ENCODE measurements at places on chromosomes 4 and X. TPM values are rescaled to one million over a fixed set of nuclear protein-coding genes. Genes with fewer than 3 reads are reported as not detected.

DNA sequence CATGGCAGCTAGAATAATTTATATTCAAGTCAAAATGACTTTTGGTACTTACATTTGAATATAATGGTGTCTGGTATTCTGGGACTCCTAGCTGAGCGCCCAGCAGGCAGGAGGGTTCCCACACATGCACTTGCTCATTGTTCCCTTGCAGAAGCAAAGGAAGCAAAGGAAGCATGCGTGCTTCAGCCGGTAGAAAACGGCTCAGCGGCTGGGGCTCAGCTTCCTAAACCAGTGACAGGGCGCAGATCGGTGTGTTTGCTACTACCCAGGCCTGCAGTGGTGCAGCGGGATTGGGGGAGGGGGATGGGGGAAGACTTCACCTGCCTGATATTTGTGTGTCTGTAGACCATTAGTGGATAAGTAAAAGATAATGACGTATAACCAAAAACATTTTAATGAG is 978.3 kb upstream of the TENM3 start:
- H3K27me3 ChIP-seq, result no peaks in the 10 kb centered on the region

GRCh38 chr4:170089668-170090351 is at the start of gene AADAT:
Gene AADAT (minus strand): TSS chr4:170089956. CDS start chr4:170089690, 266 bp downstream.
- H3K36me3 ChIP-seq, result no peaks in the 10 kb centered on the region
- H3K4me3 ChIP-seq, result peak within 1 kb of the TSS; percentile 41
- no peak within 1 kb of the TSS for H3K27ac ChIP-seq
- no peak for DNase-seq
- peaks cover 30% of the 10 kb centered on the region for H3K27me3 ChIP-seq
- peaks cover 4% of the 10 kb centered on the region for H3K4me1 ChIP-seq

DNA sequence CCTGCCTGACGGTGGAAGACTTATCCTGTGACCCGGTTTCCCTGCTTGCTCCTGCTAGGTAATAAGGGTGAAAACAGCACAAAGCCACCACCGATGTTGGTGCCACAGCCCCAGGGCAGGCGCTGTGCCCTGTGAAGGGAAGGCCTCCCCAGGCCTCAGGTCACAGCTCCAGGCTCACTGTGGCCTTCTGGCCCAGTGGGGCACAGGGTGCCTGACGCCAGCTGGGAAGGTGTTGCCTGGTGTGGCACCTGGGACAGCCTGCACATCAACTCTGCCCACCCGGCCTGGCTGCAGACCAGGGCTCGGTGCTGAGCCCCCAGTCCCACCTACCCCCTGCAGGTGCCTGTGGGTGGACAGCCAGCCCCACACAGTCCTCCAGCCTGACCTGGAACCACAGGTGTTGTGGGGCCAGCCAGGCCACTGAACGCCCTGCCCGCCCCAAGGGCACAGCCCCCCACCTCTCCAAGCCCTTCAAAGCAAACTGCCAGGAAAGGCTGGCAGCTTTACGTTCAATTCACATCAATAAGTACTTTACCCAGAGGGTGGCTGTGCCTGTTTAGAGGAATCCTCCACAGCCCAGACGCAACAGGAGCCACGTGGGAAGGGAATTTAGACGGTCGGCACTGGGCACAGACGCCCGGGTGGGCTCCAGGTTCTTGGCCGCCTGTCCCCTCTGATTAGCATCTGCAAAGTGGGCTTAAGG is 54.3 kb downstream of the ZFYVE28 start:
- DNase-seq, result no peak
- H3K4me1 ChIP-seq, result peaks cover 6% of the 10 kb centered on the region
- peak overlapping the region; percentile 52 for H3K4me3 ChIP-seq
- peaks cover 4% of the 10 kb centered on the region for H3K36me3 ChIP-seq
- no peaks in the 10 kb centered on the region for H3K27me3 ChIP-seq

Gene PCDH18
- total RNA-seq, result 0.18 TPM

Gene RS1
- total RNA-seq, result not detected

- DNase-seq, result no peak
- H3K36me3 ChIP-seq, result no peaks in the 10 kb centered on the region
- no peak overlapping the region for H3K27ac ChIP-seq
- no peaks in the 10 kb centered on the region for H3K4me1 ChIP-seq
These were observed 233.4 kb downstream of the PPP4R3C start for GRCh38 chrX:27229721-27230120.

GRCh38 chr4:8303485-8304281 is 34.1 kb downstream of the HTRA3 start:
- DNase-seq, result no peak
- H3K4me1 ChIP-seq, result no peaks in the 10 kb centered on the region
- no peak overlapping the region for H3K27ac ChIP-seq
- peaks cover 7% of the 10 kb centered on the region for H3K27me3 ChIP-seq
- H3K4me3 ChIP-seq, result no peak overlapping the region

DNA sequence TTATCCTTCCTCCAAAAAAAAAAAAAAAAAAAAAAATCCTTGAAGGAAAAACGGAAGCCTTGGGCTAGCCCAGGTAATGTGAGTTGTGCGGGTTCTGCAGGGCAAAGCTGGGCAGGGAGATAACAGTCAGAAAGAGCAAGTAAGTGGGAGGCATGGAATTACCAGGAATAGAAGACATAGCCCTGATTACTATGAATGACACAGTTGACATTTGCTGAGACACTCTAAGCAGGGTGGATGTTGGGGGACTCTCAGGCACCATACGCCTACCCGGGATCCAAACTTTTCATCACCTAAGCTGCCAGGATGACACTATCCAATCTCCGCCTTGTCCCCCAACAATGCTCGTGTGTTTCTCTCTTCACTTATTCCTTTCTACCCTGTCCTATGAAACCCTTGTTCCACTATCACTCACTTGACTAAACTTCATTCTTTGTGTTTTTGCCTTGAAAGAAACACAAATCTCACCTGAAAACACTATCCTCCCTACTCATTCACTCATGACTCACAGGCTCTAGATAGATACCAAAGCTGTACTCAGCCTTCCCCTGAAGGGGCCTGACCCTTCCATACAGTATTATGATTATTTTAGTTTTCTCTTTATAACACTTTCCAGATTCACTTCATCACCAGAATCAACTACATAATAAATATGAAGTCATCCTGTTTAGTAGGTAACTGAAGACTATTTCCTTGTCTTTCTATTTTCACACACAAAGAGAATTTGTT is 158.4 kb downstream of the INPP4B start:
- H3K36me3 ChIP-seq, result no peaks in the 10 kb centered on the region
- H3K27ac ChIP-seq, result no peak overlapping the region
- no peak overlapping the region for H3K4me3 ChIP-seq
- DNase-seq, result no peak
- H3K27me3 ChIP-seq, result no peaks in the 10 kb centered on the region

- H3K27ac ChIP-seq, result no peak overlapping the region
- H3K4me3 ChIP-seq, result no peak overlapping the region
- peaks cover 7% of the 10 kb centered on the region for H3K27me3 ChIP-seq
- H3K36me3 ChIP-seq, result no peaks in the 10 kb centered on the region
- H3K4me1 ChIP-seq, result no peaks in the 10 kb centered on the region
- DNase-seq, result no peak
These were observed 13.4 kb downstream of the EDNRA start for GRCh38 chr4:147494301-147494700.

Gene CT47B1
- total RNA-seq, result not detected

Gene SPIN4
- 10.7 TPM for total RNA-seq

Gene KIT
- total RNA-seq, result 0.73 TPM

Gene IQCM
- not detected for total RNA-seq

- peaks cover 26% of the 10 kb centered on the region for H3K4me1 ChIP-seq
- H3K27ac ChIP-seq, result no peak within 1 kb of the TSS
- H3K4me3 ChIP-seq, result no peak within 1 kb of the TSS
These were observed at the start of gene MSMO1 for GRCh38 chr4:165327211-165328100. Gene MSMO1 (plus strand): TSS chr4:165327669. CDS start chr4:165333371, 5,702 bp downstream.

- no peaks in the 10 kb centered on the region for H3K4me1 ChIP-seq
- no peaks in the 10 kb centered on the region for H3K27me3 ChIP-seq
- H3K36me3 ChIP-seq, result no peaks in the 10 kb centered on the region
- DNase-seq, result no peak
These were observed 1577.7 kb upstream of the TENM3 start for GRCh38 chr4:180665481-180665880.

Gene NMU
- total RNA-seq, result 0.33 TPM

Gene NUDT6
- 15.8 TPM for total RNA-seq

- no peaks in the 10 kb centered on the region for H3K4me1 ChIP-seq
- H3K27me3 ChIP-seq, result peaks cover 5% of the 10 kb centered on the region
- H3K36me3 ChIP-seq, result no peaks in the 10 kb centered on the region
- no peak for DNase-seq
- H3K4me3 ChIP-seq, result no peak overlapping the region
These were observed 72.0 kb downstream of the TMEM144 start for GRCh38 chr4:158282252-158282651.

Gene GNRHR
- not detected for total RNA-seq

GRCh38 chr4:184120549-184121127 is 97.0 kb downstream of the ENPP6 start:
- H3K36me3 ChIP-seq, result no peaks in the 10 kb centered on the region
- no peak for DNase-seq
- peaks cover 14% of the 10 kb centered on the region for H3K27me3 ChIP-seq
- no peak overlapping the region for H3K4me3 ChIP-seq
- H3K27ac ChIP-seq, result no peak overlapping the region

Gene IRS4
- not detected for total RNA-seq

Gene CLDN34
- not detected for total RNA-seq

Gene SATL1
- total RNA-seq, result not detected

- no peak overlapping the region for H3K27ac ChIP-seq
- H3K4me3 ChIP-seq, result no peak overlapping the region
- H3K27me3 ChIP-seq, result peaks cover 9% of the 10 kb centered on the region
These were observed 89.8 kb upstream of the ARMCX2 start for GRCh38 chrX:101749436-101749835.

DNA sequence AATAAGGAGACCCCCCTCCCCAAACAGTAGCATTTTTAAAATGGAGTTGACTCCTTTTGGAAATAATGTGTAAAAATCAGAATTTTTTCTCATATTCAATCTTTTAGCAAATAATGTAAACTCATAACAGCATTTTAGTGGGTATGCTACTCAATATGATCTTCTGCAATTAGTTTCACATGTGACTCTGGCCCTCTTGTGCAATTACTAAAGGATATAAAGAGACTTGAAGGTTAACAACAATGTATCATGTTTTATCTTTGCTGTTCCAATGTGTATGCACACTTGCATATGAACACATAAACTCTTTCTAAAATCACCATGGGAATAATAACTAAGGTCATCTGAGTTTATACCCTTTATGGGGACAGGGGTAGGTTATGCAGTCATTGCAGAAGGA is 39.9 kb upstream of the RXFP1 start:
- no peak overlapping the region for H3K27ac ChIP-seq
- H3K36me3 ChIP-seq, result no peaks in the 10 kb centered on the region
- DNase-seq, result no peak
- no peak overlapping the region for H3K4me3 ChIP-seq

GRCh38 chrX:108070891-108071290 is 20.5 kb downstream of the PSMD10 start:
- H3K4me1 ChIP-seq, result no peaks in the 10 kb centered on the region
- H3K4me3 ChIP-seq, result no peak overlapping the region
- H3K36me3 ChIP-seq, result no peaks in the 10 kb centered on the region
- no peak for DNase-seq
- H3K27ac ChIP-seq, result no peak overlapping the region
- H3K27me3 ChIP-seq, result peaks cover 4% of the 10 kb centered on the region

Gene SLC10A3
- total RNA-seq, result 27.0 TPM

DNA sequence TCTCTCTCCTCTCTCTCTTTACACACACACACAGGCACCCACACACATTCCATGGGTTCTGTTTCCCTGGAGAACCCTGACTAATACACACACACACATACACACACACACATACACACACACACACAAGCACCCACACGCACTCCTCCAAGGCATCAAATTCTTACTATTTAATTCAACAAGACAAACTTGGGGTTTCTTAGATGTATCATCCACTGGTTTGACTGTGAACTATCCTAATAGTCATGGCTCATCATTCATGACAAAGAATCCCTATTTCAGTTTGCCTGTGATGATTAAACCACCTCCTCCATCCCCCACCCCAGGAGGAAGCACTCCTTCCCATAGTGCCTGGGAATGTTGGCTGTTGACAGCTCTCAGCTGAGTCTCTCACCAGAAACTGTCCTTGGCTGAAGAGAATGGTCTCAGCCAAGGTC is 98.2 kb downstream of the USP46 start:
- peaks cover 7% of the 10 kb centered on the region for H3K27me3 ChIP-seq
- H3K27ac ChIP-seq, result no peak overlapping the region
- no peaks in the 10 kb centered on the region for H3K36me3 ChIP-seq

- no peak overlapping the region for H3K27ac ChIP-seq
- H3K27me3 ChIP-seq, result peaks cover 3% of the 10 kb centered on the region
- no peaks in the 10 kb centered on the region for H3K36me3 ChIP-seq
- peak; percentile 19 for DNase-seq
These were observed 30.3 kb downstream of the INPP4B start for GRCh38 chr4:142815834-142816233.

Gene CCSER1
- total RNA-seq, result 0.73 TPM

GRCh38 chrX:38473701-38474100 is 87.6 kb upstream of the TSPAN7 start:
- no peaks in the 10 kb centered on the region for H3K27me3 ChIP-seq
- H3K36me3 ChIP-seq, result no peaks in the 10 kb centered on the region
- H3K4me1 ChIP-seq, result no peaks in the 10 kb centered on the region
- H3K27ac ChIP-seq, result no peak overlapping the region

Gene PI4K2B
- total RNA-seq, result 49.2 TPM

DNA sequence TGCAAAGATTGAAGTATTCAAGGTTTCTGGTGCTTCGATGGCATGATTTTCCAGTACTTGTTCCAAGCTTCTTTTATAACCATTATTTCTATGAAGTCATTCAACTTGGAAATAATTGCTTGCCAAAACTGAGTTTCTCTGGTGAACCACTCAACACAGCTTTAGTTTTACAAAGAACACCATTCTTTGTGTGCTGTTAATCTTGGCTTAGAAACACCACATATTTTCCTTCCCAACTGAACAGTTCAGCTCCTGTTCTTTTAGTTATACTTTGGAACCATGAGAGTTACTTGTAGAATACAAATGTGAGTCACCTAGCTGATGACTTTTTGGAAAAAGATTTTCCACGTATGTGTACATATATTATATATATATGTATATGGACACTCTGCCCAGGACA is 32.7 kb downstream of the TMEM47 start:
- no peak for DNase-seq
- no peak overlapping the region for H3K4me3 ChIP-seq
- H3K27ac ChIP-seq, result no peak overlapping the region
- H3K4me1 ChIP-seq, result no peaks in the 10 kb centered on the region

Gene SORCS2
- total RNA-seq, result 0.18 TPM

Gene TAF7L
- total RNA-seq, result not detected

Gene KIF4A
- 33.3 TPM for total RNA-seq

- H3K4me3 ChIP-seq, result no peak overlapping the region
- H3K27me3 ChIP-seq, result no peaks in the 10 kb centered on the region
- no peak overlapping the region for H3K27ac ChIP-seq
- H3K4me1 ChIP-seq, result no peaks in the 10 kb centered on the region
These were observed 65.3 kb upstream of the CCSER1 start for GRCh38 chr4:90061881-90062280.

- peaks cover 6% of the 10 kb centered on the region for H3K4me1 ChIP-seq
- no peak overlapping the region for H3K27ac ChIP-seq
- H3K27me3 ChIP-seq, result no peaks in the 10 kb centered on the region
These were observed 56.6 kb downstream of the CNOT6L start for GRCh38 chr4:77762531-77762930.

GRCh38 chr4:9989918-9990635 is 31.2 kb downstream of the SLC2A9 start:
- peaks cover 14% of the 10 kb centered on the region for H3K36me3 ChIP-seq
- H3K27me3 ChIP-seq, result no peaks in the 10 kb centered on the region
- no peak for DNase-seq

Measured in activated CD4-positive, alpha-beta memory T cell treated with anti-CD3 and anti-CD28 coated beads, Interleukin-2, amount 10 ng/mL, durations not matched to agents 7 days and 5 days (primary cell).